ENCODE measurements at places on chromosomes 2 and 18. TPM values are rescaled to one million over a fixed set of nuclear protein-coding genes. Genes with fewer than 3 reads are reported as not detected.

Gene LOXL3
- total RNA-seq = 6.9 TPM

Gene VRK2
- total RNA-seq = 20.3 TPM

Gene SAP130
- total RNA-seq = 29.8 TPM

Gene PAX3
- not detected for total RNA-seq

Gene TPO
- 5.7 TPM for total RNA-seq

Gene LAMA3
- 62.0 TPM for total RNA-seq

Gene SPP2
- not detected for total RNA-seq

Gene UGGT1
- total RNA-seq = 47.1 TPM
